CD4-positive, alpha-beta T cell treated with Interleukin-6 at 100 ng/mL for 8 hours (primary cell): ENCODE measurements at places on chromosomes 12 and 14.

GRCh38 chr14:99780690-99781089 is 12.5 kb upstream of the EML1 start:
- no peak for DNase-seq

GRCh38 chr12:3809357-3810015 is 56.6 kb upstream of the CRACR2A start:
- no peak for DNase-seq

DNA sequence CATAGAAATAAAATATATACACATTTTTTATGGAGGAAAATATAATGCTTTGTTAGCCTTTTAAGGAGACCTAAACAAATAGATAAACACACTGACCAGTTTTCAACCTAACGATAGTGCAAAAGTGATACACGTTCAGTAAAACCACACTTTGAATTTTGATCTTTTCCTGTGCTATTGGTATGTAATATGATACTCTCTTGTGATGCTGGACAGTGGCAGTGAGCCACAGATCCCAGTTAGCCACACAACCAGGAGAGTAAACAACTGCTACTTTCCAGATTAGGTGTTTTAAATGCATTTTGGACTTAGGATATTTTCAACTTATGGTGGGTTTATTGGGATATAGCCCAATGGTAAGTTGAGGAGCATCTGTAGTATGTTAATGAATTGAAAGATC is 243.1 kb downstream of the ERC1 start:
- no peak for DNase-seq

DNA sequence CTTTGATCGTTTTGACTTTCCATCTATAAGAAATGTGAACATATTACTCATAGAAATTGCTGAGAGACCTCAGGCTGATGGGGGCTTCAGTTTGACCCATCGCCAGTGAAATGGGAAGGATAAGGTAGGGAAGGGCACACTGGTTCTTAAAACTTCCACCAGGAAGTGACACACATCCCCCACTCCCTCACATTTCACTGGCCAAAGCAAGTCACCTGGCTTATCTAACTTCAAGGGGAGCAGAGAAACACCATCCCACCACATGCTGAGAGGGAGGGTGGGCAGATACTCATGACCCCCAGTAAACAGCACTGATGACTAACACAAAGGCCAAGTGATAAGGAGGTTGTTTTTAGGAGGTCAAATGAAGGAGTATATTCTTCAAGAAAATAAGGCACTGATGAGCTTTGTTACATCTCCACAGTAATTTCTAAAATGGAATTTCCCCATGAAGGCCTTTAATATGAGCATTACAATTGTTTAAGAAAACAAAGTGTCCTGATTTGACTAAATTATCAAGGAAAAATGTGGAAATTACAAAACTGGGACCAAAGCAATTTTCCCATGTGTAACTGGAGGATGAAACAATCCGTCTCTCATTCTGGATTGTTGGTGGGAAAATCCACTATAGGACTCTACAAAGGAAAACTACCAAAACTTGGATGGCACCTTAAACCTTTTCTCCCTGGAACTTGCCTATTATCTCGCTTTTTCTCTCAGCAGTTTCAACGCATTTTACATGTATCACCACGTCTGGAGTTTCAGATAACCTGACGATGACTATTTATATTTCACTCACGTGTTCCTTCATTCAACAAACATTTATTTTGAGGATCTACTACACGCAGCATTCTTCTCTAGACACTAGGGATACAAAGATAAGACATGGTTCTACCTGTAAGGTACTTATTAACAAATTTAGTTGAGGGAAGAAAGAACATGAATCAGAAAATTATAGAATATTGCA is 91.8 kb upstream of the EEA1 start:
- DNase-seq: no peak

DNA sequence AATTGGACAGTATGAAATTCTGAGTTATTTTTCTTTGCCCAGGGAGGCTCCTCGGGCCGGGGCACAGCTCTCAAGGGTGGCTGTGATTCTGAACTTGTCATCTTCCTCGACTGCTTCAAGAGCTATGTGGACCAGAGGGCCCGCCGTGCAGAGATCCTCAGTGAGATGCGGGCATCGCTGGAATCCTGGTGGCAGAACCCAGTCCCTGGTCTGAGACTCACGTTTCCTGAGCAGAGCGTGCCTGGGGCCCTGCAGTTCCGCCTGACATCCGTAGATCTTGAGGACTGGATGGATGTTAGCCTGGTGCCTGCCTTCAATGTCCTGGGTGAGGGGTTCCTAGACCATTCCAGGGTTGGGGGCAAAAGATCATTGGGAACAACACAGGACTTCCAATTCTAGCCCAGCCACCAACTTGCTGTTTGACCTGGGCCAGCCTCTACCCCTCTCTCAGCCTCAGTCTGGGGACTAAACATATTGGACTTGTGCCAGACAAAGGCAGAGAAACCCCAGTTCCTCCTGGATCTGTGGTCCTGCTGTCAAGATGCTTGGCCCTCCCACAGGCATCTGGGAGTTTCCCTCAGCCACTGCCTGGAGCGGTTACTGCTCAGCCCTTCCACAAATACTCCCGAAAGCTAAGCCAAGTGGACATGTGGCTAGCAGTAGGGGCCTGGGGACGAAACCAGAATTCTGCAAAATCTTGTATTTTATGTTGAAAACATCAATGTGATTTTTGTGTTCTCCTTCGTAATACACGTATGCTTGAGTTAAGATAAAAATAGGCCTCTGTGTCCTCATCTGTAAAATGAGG is 3.5 kb downstream of the OAS3 start:
- DNase-seq: no peak

GRCh38 chr14:36394593-36394992 is 74.2 kb upstream of the MBIP start:
- DNase-seq: no peak

GRCh38 chr12:87939182-87939581 is 90.0 kb downstream of the C12orf50 start:
- DNase-seq: no peak

- DNase-seq: no peak
Measured at GRCh38 chr12:101941306-101942249, 64.2 kb downstream of the DRAM1 start.

DNA sequence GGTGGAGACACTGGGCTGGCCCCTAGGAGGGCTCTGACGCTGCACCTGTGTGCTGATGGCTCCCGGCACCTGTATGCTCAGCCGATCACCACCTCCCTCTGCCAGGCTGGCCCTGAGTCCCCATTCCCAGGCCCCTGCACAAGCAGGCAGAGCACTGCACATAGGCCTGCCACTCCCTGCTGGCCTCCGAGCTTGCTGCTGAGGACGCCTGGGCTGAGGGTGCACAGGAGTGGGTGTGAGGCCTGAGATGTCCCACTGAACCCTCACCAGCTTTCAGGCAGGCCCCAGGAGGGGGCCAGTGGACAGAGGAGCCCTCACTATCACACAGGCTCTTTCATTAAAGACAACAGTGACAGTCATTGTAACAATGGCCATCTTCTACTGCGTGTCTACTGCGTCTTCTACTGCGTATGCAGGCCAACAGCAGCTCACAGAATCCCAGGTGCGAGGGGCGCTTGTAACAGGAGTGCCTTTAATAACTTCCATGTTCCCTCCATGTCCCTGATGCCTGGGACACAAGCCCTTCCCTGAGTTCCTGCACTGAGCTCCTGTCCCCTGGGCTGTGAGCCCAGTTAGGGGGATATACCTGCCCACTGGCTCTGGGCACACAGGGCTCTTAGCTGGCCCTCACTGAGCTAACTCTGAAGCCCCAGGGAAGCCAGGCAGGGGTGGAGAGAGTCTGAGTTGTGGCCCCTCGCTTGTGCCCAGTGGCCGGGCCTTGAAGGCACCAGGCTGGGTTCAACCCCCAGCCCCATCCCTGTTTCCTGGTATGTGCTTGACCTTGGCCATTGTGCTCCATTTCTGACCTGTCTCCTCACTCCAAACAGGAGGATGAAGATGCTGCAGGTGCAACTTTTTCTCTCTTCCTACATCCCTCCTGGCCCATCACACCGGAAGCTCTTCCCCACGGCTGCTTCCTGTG is 71.3 kb downstream of the PRIMA1 start:
- DNase-seq: no peak
